Left lung (tissue), 14 donors: ENCODE measurements at places on chromosomes 13 and 19.

DNA sequence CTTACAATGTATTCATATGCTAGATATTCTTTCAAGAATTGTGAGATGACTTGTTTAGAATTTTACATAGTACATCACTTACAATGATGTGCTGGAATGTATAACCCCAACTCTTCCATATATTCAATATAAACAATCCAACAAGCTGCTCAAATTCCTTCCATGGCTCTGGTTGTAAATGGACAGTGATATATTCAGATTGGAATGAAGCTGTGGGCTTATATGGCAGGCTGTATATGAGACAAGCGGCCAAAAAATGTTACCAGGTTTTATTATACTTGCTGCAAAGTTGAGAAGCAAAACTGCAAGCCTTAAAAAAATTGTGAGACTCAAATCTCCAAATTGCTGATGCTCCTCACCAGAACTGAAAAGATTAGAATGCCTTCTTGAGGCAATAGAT is 83.6 kb upstream of the KLF12 start:
- DNase-seq: no peak

GRCh38 chr19:18639706-18640243 is 2.9 kb downstream of the KLHL26 start:
- no peak for DNase-seq

GRCh38 chr13:39961036-39961435 is 305.6 kb downstream of the COG6 start:
- DNase-seq: no peak

DNA sequence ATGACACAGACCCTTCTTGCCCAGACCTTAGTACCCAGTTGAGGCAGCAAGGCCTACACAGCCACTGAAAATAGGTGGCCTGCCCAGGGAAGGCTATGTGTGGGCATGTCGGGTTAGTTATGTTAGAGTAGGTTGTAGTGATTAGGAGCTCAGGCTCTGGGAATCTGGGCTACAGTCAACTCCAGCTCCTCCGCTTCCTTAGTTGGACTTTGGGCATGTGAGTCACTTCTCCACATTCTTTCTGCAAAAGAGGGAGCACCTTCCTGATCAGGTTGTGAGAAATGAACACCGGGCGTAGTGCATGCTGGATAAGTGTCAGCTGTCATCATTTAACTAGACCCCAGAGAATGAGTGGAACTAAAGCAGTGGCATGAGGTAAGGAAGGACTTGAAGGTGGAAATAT is 64.8 kb downstream of the ARHGAP35 start:
- no peak for DNase-seq

GRCh38 chr19:45716359-45717130 is 14.2 kb downstream of the FBXO46 start:
- peak; percentile 32 for DNase-seq

GRCh38 chr13:35475212-35475959 is 1.1 kb downstream of the MAB21L1 start:
- no peak for DNase-seq

DNA sequence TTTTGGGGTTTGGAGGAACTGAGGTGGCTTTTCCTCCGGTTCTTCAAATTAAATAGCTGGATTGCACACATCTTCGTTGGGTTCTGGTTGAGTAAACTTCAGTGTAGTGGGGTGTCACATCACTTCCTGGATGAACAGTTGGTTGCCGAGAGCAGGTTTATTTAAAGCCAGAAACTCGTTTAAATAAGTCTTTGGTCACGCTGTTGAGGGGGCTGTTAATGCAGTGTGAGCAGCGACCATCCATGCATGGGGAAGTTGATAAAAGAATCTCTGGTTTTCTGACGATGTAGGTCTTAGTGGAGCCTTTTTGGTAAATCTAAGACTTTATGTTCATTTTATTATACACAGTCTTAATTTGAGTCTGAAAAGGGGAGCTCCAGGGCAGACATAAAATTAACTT is 351.2 kb upstream of the ARGLU1 start:
- DNase-seq: no peak

DNA sequence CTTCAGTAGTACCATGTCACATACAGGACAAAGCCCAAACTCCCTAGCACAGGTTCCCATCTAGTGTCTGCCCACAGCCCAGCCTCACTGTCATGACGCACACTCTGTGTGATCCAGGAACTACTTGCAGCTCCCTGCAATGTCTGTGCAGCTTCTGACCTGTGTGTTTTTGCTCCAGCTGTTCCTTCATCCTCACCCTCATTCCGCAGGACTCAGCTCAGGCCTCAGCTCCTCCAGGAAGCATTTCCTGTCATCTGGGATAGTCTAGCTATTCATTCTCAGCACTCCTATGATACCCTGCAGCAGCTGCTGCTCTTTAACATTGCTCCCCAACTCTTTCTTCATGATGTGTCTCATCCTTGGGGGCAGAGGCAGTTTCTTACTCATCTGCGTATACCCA is 56.1 kb downstream of the ENOX1 start:
- DNase-seq: no peak

DNA sequence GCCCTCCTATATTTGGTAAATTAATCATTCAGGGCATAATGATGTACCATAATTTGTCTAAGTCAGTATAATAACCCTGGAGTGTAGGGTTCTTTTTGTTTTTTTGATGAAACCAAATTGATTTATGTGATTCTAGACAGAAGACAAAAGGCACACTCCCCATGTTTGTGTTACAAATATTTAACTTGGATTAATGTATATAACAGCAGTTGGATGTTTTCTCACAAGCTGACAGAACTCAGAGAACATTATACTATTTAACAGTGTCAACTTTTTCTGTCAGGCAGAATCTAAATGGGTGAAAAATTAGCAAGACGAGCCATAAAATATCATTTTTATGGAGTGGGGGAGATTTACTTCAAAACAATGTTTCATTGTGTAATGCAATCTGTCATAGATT is 15.2 kb downstream of the CBY2 start:
- no peak for DNase-seq

GRCh38 chr13:45545686-45546409 is 69.7 kb downstream of the ERICH6B start:
- no peak for DNase-seq
